ENCODE measurements at places on chromosomes 1 and 21. TPM values are rescaled to one million over a fixed set of nuclear protein-coding genes. Genes with fewer than 3 reads are reported as not detected.

PFDN2 gene
- total RNA-seq, result 49.8 TPM

SLC9C2 gene
- not detected for total RNA-seq

TNFRSF25 gene
- 4.3 TPM for total RNA-seq

LPAR3 gene
- total RNA-seq, result 21.6 TPM

STXBP3 gene
- total RNA-seq, result 90.3 TPM

GSTM1 gene
- not detected for total RNA-seq

MYOG gene
- total RNA-seq, result 0.09 TPM

CNR2 gene
- not detected for total RNA-seq

CEP104 gene
- 14.2 TPM for total RNA-seq

COA7 gene
- total RNA-seq, result 9.8 TPM

Data from bronchial smooth muscle cell (primary cell).